Activated gamma-delta T cell treated with Interleukin-2 at 50 U/mL for 16 hours (primary cell): ENCODE measurements at places on chromosomes 2 and 18.
A peak's percentile ranks its signal among the peaks of the same experiment; 100 is the strongest.

- DNase-seq = no peak
These were observed 132.8 kb upstream of the GALNT5 start for GRCh38 chr2:157124731-157125130.

DNA sequence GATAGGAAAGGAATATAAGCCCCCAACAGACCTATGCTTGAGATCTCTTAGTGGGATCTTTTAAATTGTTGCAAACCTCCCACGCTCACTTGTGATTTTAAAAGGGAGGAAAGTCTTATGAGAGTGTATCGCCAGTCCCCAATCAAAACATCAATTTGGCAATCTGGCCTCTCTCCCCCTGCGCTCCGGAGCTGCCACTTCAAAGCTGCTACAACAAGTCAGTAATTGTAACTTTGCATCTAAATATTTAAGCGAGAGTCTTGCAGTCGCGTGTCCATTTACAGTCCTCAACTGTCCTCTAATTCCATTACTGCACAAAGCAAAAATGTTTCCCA is 8.4 kb downstream of the PAX3 start:
- no peak for DNase-seq

DNA sequence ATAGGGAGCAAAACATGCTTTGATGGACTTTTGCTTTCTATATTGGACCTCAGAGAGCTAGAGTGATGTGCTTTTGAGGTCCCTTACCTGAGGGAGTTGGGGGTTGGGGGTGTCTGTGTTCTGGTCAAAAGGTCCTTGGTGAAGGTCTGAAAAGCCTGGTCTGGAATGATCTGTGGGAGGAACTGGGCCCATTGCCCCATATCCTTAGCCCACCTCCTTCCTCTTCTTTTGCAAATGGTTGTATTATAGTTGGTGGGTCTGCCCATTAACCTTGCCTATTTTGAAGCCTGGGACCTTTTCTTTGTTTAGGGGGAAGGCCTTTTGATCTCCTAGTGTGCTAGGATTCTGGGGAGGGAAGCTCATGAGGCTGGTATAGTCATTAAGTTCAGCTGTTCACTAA is 88.7 kb downstream of the FMNL2 start:
- no peak for DNase-seq

- no peak for DNase-seq
These were observed 292.7 kb downstream of the BCL11A start for GRCh38 chr2:60260639-60261296.

DNA sequence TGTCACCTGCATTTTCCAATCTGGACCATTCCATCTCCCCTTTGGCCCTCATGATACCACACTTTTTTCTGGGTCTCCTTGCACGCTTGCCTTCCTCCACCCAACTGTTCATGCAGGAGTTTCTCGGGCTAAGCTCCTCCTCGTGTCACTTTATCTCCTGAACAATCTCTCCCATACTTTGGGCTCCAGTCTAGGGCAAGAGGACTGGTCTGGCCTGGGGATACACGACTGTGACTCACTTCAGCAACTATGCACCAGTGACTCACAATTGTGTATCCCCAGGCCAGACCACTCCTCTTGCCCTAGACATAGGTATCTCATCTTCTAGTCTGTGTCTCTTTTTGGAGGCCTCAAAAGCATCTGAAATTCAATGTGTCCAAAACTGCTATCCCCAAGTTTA is 149.4 kb upstream of the PTPRM start:
- DNase-seq = no peak

DNA sequence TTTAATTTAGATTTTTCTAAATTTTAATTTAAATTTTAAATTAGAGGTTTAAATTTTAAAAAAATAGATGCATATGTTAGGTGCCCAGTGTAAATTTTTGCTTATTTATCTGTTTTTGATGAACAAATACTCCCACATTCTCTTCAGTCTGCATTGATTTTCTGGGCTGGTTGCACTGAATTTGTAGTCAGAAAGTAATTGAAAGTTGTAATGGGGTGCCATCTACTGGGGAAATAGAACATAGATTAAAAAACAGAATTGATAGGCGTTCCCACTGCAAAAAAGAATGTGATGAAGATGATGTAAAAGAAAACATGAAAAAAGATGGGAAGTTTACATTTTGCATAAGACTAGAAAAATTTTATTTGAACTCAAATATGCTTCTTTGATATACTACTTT is 51.7 kb upstream of the CCDC85A start:
- no peak for DNase-seq

DNA sequence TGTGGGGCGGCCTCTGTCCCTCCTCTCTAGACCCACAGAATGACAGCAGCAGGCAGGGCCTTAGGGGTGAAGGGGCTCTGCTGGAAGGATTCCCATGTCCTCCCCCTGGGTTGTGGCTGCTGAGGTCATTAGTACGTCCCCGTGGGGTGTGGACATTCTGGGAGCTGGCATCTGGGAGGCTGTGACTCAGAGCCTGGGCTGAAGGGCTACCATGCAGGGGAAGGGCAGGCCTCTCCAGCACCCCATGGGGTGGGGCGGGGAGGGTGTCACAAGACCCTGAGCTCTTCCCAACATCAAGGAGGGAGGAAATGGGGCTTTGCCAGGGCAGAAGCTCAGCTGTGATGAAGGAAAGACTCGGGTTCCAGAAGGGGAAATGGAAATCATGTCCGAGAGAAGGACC is 105.8 kb upstream of the SMAD2 start:
- no peak for DNase-seq

GRCh38 chr2:144217853-144218633 is 301.9 kb downstream of the ZEB2 start:
- DNase-seq = no peak

GRCh38 chr2:236672606-236673005 is 103.0 kb downstream of the ACKR3 start:
- no peak for DNase-seq

GRCh38 chr2:239928391-239929350 is 96.5 kb downstream of the NDUFA10 start:
- no peak for DNase-seq

DNA sequence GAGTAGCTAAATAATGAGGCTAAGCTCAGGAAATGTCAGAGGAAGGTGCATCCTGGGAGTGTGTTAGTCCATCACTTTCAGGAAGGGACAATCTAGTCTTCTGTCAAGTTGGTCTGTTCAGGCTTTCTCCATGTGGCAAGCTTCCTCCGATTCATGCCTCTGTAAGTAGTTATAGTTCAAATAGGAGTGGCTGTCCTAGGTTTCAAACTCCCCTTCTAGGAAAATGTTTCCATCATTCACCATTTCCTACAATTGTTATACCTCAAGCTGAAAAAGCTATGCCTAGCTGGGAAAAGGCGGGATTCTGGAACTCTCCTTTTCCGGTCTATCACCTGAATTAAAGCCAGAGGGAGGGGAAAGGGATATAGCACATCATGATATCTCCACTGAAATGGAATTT is 287.7 kb upstream of the ZSWIM2 start:
- no peak for DNase-seq

GRCh38 chr18:29653671-29654215 is 1388.8 kb downstream of the DSC3 start:
- no peak for DNase-seq

- no peak for DNase-seq
These were observed 779 bp upstream of the LYPD6 start for GRCh38 chr2:149329489-149330126.

DNA sequence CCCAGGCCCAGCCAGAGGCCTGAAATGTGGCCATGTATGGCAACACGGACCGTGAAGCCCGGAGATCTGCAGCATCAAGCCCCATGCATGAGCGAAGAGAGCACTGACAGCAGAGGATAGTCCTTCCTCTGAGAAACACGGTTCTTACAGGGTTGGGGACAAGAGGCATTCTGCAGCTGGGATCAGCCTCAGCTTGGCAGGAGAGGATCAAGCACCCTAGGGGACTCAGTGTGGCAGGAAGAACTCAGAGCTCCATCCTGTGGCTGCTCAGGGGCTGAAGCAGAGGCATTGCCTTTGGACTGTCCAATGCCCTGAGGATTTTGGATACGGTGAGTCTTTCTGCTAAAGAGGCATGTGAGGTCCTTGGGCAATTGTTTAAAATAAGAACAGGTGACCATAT is 368.7 kb downstream of the ZNF516 start:
- no peak for DNase-seq

- DNase-seq = no peak
These were observed 21.9 kb downstream of the GALNT3 start for GRCh38 chr2:165772183-165772582.

- DNase-seq = peak; percentile 44
These were observed 285.6 kb downstream of the AGAP1 start for GRCh38 chr2:235779444-235779896.

DNA sequence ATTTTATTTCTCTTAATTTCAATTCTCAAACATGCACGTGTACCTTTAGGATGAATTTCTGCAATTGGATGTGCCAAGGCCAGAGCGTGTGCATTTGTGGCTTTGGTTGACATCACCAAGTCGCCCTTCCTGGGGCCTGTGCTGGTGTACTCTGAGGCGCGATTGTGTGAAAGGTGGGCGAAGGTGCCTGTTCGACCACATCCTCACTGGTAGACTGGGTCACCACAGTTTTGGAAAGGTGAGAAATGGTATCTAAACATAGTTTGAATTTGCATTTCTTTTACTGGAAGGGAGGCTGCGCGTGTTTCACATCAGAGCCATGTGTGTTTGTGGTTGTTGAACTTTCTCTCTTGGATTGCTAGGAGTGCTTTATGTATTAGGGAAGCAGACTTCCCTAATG is 89.8 kb downstream of the LDLRAD4 start:
- no peak for DNase-seq
